CD4-positive, alpha-beta T cell treated with Interleukin-1 beta for 1 hour (primary cell): ENCODE measurements at places on chromosomes 5 and 9.

DNA sequence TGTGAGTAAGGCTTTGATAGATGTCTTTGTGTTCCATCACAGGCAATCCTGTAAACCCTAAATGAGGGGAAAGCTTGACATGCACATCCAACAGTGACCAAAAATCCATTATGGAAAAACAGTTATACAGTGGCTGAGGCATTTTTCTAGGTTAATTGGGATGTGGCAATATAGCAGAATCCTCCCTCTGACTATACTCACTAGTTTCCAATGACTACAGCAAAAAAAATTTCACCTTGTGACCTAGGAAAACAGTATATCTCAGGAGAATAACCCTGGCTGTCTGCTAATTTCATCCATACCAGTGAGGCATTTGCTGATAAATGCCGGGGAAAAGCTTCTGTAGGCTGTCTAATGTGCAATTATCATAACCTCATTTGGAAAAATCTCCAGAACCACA lies 49.9 kb upstream of the SNCAIP start:
- no peak for DNase-seq

DNA sequence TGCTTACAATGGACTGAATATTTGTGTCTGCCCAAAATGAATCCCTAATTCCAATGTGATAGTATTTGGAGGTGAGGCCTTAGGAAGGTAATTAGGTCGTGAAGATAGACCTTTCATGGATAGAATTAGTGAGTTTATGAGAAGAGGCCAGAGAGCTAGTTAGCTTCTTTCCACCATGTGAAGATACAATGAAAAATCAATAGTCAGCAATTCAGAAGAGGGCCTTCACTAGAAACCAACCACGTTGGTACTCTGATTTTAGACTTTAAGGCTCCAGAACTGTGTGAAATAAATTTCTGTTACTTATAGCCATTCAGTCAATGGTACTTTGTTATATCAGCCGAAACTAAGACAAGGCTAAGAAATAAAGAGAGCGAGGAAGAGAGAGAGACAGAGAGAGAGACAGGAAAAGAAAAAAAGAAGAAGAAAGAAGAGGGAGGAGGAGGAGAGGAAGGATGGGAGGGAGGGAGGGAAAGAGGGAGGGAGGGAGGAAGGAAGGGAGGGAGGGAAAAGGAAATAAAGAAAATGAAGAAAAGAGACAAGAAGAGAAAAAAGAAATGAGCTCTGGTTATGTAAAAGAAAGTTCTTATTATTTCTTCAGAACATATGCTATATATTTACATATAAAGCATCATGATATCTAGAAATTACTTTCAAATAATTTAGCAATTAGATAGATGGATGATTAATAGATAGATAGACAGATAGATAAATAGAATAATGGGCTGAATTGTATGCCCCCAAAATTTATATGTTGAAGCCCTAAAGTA lies 1725.3 kb downstream of the EFNA5 start:
- DNase-seq = no peak

DNA sequence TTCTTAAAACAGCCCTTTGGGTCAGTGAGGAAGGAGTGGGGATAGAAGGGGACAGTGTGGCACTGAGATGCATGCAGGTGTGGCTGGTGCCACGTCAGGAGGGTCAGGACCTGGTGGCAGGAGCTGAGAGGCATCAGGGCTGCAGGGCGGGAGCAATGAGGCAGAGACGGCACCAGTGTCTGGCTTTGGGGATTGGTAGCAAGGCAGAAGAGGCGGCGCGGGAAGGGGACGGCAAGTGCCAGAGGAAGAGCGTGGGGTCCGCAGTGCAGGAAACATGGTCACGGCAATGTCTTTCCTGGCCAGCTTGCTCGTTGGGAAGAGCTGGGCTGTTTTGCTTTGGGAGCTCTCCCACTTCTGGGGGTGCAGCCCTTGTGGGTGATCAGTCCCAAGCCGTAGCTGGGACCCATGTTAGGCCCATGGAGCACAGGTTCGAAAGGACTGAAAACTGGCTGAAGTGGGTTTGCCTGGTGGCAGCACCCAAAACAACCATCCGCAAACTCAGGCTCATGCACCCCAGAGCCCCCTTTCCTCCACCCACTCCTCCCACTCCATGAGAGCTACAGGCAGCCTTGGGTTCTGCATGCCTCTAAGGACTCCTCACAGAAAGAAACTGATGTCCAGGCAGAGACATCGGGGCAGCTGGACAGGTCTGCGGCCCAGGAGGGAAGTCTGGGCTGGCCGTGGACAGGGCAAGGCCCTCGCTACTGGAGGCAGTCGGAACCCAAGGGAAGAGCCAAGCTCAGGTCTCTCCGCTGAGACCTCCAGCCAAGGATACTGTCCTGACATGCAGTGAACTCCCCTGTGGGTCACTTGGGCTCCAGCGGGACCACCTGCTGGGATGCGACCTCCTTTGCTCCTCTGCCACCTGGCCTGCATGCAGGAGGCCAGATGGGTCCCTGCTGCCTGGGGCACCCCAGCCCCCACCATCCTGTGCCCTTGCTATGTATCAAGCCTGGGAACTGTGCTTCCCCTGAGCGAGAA lies 104.4 kb downstream of the ZNF354C start:
- no peak for DNase-seq

DNA sequence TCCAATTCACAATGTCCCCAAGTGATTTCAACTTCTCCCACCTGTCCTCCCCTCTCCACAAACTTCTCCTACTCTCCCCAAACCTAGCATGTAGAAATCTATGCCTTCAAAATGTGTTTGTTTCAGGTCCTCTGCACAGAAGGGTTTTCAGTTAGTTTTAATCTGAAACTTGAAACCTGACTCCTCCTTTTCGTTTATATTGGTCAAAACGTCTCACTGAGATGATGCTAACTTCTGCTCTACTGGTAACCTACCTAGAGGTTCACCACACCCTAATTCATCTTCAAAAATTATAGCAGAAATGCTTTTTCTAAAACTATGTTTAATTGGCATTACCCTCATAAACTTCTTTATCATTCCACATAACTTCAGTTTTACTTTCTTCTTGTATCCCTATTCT lies 401.8 kb upstream of the ADAMTS16 start:
- DNase-seq = no peak

- no peak for DNase-seq
These were observed 32.8 kb upstream of the CCNB1 start for GRCh38 chr5:69134126-69134525.

GRCh38 chr5:150065346-150065745 lies 21.0 kb downstream of the CSF1R start:
- no peak for DNase-seq

- DNase-seq = no peak
These were observed 41.5 kb upstream of the KCNV2 start for GRCh38 chr9:2675834-2676233.

DNA sequence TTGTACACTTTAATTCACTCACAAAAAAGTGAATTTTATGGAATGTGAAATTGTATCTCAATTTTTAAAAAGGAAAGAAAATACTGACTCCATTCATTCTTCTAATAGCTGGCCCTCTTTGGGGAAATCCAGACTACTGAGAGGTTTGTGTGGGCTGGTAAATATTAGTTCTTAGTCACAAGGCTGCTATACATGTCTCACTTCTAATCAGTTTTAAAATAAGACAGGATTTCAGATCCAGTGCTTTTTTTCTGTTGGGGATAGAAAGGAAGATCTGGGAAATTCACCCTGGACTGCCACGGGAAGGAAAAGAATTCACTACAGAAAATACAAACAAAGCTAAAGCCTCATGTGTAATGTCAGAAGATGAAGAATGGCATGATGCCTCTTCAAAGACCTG lies 32.7 kb upstream of the ADAMTSL1 start:
- DNase-seq = no peak

DNA sequence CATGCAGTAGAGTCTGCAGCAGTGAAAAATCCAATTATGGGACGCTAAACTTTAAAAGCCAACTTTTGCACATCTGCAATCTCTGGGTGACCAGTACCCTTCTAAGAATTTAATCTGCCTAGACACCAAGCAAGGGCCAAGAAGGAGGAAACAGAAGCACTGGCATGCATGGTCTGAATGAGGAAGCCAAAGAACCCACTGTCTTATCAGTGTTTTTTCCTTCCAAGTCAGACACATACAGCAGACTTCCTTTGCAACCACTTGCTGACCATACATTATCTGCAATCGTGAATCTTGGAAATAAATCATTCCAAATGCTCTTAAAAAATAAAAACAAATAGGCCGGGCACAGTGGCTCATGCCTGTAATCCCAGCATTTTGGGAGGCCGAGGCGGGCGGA lies 65.9 kb downstream of the DEPDC1B start:
- no peak for DNase-seq

- no peak for DNase-seq
These were observed 22.5 kb upstream of the DMRT1 start for GRCh38 chr9:818958-819357.

- peak; percentile 26 for DNase-seq
These were observed 68.8 kb upstream of the PPP2R2B start for GRCh38 chr5:146947181-146947941.

GRCh38 chr9:18791074-18791473 lies 241.9 kb downstream of the SAXO1 start:
- DNase-seq = no peak

DNA sequence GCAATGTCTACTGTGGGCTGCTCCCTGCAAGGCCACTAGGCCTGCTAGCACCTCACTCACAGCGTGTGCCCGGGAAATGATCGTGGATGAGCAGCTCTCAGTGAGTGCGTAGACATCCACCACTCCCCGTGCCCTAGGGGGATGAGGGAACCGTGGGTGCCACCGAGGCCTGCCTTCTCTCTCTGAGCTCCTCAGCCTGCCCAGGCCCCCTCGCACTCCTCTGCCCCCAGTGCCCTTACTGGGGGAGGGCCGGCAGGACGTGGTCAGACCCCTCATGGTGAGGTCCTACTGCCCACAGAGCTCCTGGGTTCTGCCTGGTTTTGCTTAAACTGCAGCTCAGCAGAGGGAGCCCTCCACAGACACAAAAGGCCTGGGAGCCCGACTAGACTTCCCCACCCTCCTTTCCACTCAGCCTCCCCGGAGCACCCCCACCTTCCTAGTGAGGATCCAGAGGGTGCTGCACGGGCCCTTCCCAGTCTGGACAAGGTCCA lies 220.0 kb downstream of the CACNA1B start:
- no peak for DNase-seq

DNA sequence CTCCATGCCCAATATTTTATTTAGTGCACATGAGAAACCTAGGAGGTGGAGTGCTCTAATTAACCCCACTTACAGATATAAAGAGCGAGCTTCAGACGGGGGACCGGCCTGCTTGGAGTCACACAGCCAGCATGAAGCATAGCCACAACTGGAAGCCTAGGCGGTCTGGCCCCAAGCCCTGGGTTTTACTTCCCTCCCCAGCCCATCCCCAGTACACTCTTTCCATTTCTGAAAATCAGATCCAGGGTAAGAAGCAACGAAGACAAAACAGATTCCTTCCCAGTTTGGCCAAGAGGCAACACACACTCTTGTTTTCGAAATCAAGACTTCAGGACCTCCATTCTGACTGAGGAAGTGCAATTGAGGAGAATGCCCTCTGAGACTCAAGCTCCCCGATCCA lies 27.1 kb downstream of the KCNMB1 start:
- DNase-seq = no peak

DNA sequence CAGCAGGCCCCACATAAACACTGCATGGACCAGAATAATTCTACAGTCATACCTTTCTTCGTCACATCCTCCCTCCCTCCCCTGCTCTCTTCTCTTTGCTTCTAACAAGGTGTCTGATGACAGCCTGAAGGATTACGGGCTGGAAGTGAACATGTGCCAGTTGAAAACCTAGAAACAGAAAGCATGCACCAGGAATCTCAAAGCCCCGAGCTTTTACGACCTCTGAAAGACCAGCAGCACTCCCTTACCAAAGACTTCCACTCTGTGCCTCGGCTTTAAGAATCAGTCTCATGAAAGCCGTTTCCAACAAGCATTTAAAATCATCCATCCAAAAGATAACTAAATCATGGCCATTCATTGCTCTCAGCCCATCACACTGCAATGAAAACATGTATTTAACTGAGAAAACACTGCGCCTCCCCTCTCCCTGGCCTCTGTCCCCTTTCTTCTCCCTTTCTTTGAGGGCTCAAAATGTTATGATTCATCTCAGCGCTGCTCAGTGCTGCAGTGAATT lies 21.3 kb downstream of the MSX2 start:
- DNase-seq = no peak

DNA sequence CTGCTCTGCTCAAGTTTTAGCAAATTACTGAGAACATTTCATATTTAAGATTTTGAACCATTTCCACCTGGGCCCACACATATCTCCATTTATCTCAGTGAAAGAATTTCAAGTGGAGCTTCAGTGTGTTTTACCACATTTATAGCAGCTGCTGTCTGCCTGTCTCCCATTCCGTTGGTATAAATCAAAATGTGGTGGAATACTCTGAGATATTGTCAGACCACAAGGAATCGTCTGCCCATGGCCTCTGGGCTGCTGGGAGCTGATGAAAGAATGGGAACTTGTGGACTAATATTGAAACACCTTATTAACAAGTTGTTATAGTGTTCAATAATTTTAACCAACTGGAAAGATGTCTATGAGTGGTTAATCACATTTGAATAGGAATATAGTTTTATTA lies 33.3 kb downstream of the MAST4 start:
- no peak for DNase-seq

- DNase-seq = peak; percentile 23
These were observed 68.1 kb downstream of the ARHGEF28 start for GRCh38 chr5:73694089-73694488.

GRCh38 chr5:95631255-95631958 lies 11.5 kb downstream of the GPR150 start:
- no peak for DNase-seq

GRCh38 chr5:79284846-79285245 lies 48.9 kb downstream of the JMY start:
- DNase-seq = no peak

GRCh38 chr9:86891091-86891490 lies 56.2 kb downstream of the GAS1 start:
- DNase-seq = no peak

DNA sequence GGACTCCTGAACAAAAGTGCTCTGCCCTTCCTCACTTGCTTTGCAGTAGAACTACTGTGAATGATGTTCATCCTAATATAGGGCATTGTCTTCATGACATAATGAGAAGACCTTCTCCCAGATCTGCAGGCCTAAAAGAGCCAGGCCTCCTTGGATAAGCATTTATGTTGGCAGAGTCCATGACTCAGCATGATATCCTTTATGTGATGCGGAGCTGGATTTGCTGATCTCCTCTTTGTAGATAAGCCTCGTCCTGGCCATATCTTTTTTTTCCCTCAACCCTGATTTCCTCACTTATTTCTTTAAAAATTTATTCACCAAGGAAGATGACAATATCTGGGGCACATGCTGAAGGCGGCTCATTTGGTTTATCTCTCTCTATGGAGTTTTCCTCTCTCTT lies 62.4 kb upstream of the TAS2R1 start:
- DNase-seq = no peak

DNA sequence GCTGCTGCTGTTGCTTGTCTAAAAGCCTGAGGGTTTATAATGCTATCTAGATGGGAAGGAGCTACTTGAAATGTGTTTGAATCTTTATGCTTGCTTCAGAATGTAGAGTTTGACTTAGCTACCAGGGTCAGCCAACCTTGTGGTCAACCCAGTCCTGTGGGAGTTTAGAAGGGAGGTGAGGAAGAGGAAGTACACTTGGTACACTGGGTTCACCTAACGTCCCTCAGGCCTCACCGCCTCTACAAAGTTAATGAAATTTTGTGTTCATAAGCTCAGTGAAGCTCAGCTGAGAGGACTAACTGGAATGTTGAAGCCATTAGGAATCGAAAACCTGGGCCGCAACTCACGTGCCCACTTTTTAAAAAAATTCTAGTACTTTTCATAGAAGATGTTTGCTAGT lies 10.7 kb downstream of the IQGAP2 start:
- no peak for DNase-seq
